ENCODE measurements at places on chromosomes 3 and 15. TPM values are rescaled to one million over a fixed set of nuclear protein-coding genes. Genes with fewer than 3 reads are reported as not detected.

CDC25A gene
- 30.7 TPM for total RNA-seq

FGF12 gene
- total RNA-seq = not detected

ARHGAP11A gene
- total RNA-seq = 143 TPM

SEMA6D gene
- total RNA-seq = not detected

ACKR2 gene
- total RNA-seq = 1.00 TPM

CAMP gene
- not detected for total RNA-seq

ELP6 gene
- total RNA-seq = 48.6 TPM

SEMA7A gene
- total RNA-seq = 6.8 TPM

LRTM1 gene
- not detected for total RNA-seq

STRC gene
- 0.36 TPM for total RNA-seq

ALDH1L1 gene
- not detected for total RNA-seq

OSBPL10 gene
- total RNA-seq = 2.6 TPM

ISLR gene
- total RNA-seq = not detected

CYP8B1 gene
- not detected for total RNA-seq

C3orf85 gene
- total RNA-seq = not detected

TMEM40 gene
- total RNA-seq = not detected

LAMB2 gene
- not detected for total RNA-seq

IMPG2 gene
- 0.20 TPM for total RNA-seq

C3orf49 gene
- not detected for total RNA-seq

Measured in T-helper 2 cell treated with Interferon-gamma antibody and Interleukin-4, amounts not matched to agents 100 ng/mL and 5 ng/mL, for 36 hours (primary cell).